SW480 (cell line): ENCODE measurements at places on chromosomes 3 and 15.

- DNase-seq: no peak
Measured at GRCh38 chr3:108070356-108070755, 20.5 kb downstream of the CD47 start.

DNA sequence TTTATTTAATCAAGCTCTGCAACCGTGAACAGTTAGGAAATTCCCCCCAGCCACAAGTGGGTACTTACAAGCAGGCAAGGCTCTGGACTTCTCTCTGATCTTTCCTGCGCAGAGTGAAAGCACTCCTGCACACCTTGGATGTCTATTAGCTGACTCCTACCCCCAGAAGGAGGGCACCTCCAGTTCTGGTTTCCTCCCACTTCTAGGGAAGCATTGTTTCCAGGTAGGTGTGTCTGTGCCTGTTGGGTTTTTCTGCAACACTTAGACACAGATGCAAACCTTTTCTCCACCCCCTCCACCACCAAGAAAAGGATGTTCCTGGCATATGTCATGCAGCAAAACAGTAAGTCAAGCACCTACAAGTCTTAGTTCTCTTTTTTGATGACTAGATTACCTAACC lies at the start of gene ZBED2:
Gene ZBED2, minus strand, starts transcription at position 115 of the 400 bp plus-strand sequence. CDS start 1,145 bp downstream, outside the sequence.
- DNase-seq: no peak

GRCh38 chr3:23254282-23254681 lies 51.2 kb downstream of the UBE2E2 start:
- DNase-seq: peak; percentile 13

- DNase-seq: no peak
Measured at GRCh38 chr3:16284633-16285032, 19.6 kb downstream of the OXNAD1 start.

DNA sequence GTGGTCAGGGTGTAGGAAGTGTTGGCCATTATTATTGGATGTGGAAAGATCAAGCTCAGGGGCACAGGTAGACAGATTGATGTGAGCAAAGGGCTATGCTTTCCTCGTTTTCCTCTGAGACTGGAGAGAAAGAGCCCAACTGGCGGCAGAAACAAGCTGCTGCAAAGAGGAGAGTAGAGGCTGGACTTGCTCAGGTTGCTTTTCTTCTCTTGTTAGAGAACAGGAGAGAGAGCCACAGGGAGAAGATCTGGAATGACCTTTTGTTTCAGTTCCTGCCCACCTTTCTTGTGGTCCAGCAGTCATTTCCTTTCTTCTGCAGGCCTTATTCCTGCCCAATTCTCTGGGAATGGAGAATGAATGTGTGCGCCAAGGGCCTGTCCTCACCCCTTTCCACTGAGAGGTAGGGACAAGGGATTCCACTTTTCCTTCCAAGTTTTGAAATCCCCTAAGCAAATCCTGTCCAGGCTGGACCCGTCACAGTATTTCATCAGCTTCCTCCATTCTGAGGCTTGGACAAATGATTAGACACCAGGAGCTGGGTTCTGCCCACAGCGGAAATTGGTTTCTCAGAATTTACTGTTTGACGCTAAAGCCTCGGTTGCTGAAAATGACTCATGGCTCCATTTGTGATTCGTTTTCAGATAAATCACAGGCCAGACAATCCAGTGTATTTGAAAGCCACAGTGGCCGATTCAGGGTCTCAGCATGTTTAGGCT lies 16.1 kb downstream of the ZNF80 start:
- DNase-seq: no peak

- DNase-seq: no peak
Measured at GRCh38 chr3:50089609-50089945, 858 bp downstream of the RBM5 start.

GRCh38 chr3:125059488-125060245 lies 3.9 kb upstream of the HEG1 start:
- DNase-seq: no peak

- DNase-seq: no peak
Measured at GRCh38 chr3:134675726-134676256, 25.0 kb upstream of the KY start.

DNA sequence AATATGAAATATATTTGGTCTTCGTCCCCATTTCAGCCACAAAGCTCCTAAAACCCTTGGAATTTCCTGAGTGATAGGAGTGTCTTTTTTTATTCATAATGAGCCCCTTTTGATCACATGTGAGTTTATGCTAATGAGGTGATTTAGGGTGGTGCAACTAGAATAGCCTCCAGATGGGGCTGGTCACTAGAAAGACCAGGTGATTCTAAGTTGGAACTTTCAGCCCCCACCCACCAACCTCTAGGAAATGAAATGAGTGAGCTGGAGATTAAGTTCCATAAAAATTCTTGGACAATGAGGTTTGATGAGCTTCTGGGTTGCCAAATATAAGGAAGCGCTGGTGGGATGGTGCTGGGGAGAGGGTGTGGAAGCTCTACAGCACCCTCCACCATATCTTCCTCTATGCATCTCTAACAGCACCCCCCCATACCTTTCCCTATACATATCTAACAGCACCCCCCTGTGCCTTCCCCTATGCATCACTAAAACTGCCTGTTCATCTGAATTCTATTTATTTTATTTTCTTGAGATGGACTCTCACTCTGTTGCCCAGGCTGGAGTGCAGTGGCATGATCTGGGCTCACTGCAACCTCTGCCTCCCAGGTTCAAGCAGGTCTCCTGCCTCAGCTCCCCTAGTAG lies 2.1 kb upstream of the SMCO1 start:
- DNase-seq: no peak

DNA sequence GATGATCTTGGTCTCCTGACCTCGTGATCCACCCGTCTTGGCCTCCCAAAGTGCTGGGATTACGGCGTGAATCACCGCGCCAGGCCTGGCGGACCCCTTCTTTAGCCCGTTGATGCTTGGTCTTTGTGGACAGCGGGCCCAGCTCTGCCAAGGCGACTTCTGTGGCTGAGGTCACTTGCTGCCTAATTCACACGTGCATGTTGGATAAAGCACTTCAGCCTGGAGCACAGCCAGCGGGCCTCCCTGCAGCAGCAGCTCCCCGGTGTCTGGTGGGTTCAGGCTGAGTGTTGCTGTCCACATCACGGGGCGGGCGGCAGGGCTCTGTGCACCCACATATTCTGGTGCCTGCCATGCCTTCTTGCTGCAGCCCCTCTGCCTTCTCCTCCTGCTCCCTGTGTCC lies 88.4 kb downstream of the DGKG start:
- DNase-seq: no peak

DNA sequence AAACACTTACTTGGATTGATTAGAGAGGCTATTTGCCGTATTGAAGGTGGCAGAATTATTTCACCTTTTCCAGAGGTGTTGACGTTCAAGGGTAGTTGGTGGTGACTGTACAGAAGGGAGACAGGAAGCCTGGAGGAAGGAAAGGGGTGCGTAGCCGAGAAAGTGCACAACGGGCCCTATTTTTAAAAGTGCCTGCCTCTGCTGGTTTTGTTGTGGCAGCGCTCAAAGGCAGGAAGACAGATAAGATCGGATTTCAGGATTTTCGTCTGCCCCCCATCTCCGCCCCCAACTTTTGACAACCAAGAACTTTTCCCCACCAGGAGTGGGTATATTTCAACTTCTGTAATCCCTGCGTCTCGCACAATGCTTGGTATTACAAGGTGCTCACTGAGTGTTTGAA lies 38.5 kb downstream of the SMAD3 start:
- DNase-seq: no peak

GRCh38 chr15:89494941-89495637 lies 1.3 kb downstream of the RHCG start:
- DNase-seq: no peak

- DNase-seq: no peak
Measured at GRCh38 chr15:85618228-85618505, 176.6 kb downstream of the KLHL25 start.

- DNase-seq: peak; percentile 32
Measured at GRCh38 chr3:113557374-113557773, 25.0 kb downstream of the SIDT1 start.

GRCh38 chr15:58431221-58432149 lies at the start of gene LIPC:
LIPC (plus strand) TSS chr15:58431991; CDS start chr15:58432033, 42 bp downstream.
- no peak for DNase-seq
